ENCODE measurements at places on chromosomes 11 and 22.

GRCh38 chr22:26461188-26461810, 22.3 kb downstream of the HPS4 start:
- DNase-seq = peak; percentile 43

GRCh38 chr11:102704841-102705240, 728 bp downstream of the MMP27 start:
- DNase-seq = no peak

DNA sequence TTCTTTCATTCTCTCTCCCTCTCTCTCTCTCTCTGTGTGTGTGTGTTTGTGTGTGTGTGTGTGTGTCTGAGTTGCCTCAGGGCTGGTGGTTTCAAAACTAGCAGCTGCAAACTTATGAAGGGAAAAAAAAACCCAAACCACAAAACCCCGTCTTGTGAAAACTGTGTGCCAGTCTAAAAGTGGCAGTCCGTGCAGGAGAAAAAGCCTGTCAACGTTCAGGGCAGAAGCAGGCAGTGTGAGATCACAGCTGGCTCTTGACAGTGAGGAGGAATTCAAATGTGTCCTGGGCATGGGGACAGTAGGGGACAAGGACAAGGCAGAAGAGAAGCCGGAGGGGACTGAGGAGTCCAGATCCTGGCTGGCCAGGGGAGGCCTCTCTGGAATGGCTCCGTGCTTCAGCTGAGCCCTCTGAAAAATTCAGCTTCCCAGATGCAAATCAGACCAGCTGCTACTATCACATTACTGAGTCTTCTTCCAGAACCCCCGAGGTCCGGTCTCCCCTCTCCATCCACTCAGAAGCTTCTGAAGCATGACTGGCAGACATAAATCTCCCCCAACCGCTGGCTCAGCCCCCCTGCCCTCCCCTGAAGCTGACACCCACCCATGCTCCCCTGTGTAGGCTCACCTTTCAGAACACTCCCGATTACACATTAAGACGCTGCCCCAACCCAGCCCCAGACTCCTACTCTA, 31.9 kb downstream of the FLI1 start:
- peak; percentile 58 for DNase-seq

- DNase-seq = no peak
Measured at GRCh38 chr11:126561327-126561893, 205.9 kb downstream of the ST3GAL4 start.

GRCh38 chr11:118223570-118223969, 1.2 kb downstream of the JAML start:
- no peak for DNase-seq

DNA sequence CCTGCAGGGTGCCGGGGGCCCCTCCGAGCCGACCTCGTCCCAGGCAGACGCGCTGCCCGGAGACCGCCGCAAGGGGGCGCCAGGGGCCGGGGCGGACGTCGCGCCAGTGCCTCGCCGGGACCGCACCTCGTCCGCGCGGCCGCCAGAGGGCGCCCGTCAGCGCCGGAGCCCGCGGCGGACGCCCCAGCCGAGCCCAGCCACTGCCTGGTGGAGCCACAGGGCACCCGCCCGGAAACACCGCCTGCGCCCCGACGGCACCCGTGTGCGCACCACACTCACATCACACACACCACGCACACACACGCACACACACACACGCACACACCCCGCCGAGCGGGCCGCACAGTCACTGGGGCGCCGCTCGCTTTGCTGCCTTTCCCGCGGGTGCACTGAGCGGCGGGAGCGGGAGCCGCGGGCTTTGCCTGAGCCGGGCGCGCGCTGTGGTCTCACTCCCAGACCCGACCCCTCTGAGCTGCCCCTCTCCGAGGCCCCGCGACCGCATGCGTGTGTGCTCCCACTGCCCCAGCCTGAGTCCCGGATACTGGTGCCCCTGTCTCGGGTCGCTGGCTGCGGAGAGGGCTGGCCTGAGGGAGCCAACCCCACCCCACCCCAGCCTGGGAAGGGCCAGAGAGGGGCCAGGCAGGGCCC, 449.3 kb downstream of the OPCML start:
- DNase-seq = no peak

DNA sequence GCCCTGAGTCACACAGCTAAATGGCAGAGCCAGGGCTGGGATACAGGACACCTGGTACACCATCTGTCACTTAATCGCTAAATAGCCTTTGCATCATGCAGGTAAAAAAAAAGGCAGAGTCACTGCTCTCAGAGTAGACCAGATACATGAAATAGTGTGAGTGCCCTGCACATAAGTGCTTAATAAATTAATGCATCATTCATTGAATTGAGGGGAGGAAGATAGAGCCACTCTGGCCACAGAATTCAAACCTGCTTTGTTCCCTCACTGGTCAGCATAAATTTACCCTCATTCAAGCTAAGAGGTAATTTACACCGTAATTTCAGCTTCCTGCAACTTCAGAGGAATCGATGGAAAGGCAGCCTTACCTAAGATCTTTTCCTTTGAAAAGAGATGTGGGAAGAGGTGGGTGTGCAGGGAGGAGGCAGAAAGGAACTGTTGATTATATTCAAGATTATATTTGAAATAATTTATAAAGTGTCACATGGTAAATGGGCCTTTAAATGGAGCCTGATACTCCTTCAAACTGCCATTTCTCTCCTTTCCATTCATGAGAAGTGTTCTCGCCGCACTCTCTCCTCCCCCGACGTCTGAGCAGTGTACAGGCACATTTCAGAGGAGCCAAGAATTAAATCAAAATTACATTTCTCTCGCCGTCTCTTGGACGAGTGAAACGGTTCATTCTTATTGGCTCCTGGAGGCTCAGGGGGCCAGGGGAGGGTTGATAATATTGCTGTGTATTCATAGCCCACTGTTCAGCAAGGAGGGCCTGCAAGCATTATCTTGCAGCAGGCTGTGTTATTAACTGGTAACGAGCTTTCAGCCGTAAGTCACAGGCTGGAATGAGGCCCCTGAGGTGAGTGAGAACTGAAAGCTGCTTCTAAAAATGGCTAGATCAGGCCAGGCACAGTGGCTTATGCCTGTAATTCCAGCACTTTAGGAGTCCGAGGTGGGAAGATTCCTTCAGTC, 52.2 kb upstream of the HMGXB4 start:
- DNase-seq = no peak

DNA sequence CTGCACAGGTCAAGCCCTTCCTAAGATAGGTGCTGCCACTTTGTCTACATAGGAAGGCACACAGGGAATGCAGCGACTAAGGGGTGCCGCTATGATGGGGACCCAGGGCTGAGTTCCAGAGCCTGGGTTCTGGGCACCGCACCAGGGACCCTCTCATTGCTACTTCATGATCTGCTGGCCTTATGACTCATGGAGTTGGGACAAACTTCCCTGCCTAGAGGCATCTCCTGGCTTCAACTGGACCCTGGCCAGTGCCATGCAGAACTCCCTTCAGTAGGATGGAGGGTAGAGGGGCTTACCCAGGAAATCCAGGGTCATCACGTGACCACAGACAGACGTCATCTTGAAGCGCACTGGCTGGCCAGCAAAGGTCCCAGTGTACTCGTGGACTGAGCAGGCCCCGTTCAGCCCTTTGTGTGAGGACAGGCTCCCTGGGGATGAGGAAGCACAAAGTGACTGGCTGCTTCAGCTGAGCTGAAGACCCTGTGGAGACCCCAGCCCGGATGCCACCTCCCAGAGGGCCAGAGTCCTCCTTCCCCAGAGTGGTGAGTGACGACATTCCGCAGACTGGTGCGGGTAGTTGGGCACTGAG, 8.4 kb downstream of the TOP3B start:
- no peak for DNase-seq

GRCh38 chr11:87239531-87239930, 201.8 kb downstream of the TMEM135 start:
- no peak for DNase-seq

- no peak for DNase-seq
Measured at GRCh38 chr22:34946339-34946985, 119.5 kb upstream of the ISX start.

- no peak for DNase-seq
Measured at GRCh38 chr11:90629229-90629806, 406.5 kb upstream of the CHORDC1 start.

- DNase-seq = no peak
Measured at GRCh38 chr22:28604966-28605761, 74.5 kb downstream of the TTC28 start.

DNA sequence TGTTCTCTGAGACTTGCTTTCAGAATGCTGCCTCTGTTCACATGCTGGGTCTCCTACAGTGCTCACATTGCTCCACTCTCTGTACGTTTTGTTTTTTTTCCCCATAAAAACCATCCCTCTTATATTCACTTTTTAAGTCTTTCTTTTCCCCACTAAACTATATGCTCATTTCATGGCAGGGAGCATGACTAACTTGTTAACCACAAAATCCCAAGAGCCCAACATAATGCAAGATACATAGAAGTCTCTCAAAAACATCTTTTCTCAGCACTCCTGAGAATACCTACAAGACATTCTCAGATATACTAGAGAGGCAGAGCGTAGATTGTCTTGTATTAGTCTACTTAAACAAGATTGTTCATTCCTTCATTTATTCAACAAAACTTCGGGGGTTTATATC, 73.3 kb downstream of the FAM76B start:
- DNase-seq = no peak

DNA sequence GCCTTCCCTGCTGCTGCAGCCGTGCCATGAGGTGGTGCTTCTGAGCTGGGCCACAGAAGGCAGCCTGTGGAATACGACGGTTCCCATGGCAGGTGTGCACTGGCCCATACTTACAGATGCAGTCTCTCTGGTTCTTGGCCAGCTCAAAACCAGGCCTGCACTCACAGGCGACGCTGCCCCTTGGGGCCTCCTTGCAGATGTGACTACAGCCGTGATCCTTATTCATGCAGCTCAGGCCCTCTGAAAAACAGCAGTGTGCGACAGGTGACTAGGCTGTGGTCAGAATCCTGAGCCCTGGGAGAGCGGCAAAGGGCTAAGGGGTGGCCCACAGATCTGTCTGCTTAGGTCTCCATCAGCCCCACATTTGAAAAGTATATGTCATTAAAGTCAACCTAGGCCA, 22.1 kb downstream of the SCUBE2 start:
- no peak for DNase-seq

GRCh38 chr11:81072273-81072672, 1631.4 kb upstream of the TENM4 start:
- no peak for DNase-seq

DNA sequence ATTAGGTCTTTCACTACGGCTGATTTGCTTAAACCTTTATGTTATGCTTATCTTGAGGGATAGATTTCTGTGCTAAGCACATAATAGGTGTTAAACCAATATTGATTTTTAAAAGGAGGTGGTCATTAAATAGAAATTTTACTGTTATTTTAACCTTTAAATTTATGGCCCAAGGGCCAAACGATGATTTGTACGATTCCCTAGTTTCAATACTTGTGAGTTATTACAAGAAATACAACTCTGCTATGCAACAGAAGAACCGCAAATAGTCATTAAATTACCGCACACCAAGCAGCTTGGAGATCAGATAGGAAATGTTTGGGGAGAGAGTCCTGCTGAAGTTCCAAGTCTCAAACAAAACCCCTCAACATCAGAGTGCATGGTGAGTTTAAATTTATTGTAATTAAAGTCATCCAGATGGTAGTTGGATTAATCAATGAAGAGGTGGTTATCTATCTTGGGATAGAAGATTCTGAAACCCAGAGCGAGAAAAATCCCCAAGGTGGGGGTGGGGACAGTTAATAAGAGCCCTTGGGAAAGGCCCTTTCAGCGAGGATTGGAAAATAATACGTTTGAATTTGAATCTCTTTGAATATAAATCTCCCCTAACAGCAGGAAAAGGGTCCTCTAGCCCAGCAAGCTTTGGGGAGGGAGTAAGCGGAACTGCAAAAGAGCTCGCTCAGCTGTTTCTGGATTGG, 805 bp upstream of the QSER1 start:
- DNase-seq = peak; percentile 1

Data from activated CD4-positive, alpha-beta T cell treated with anti-CD3 and anti-CD28 coated beads for 4 hours (primary cell).